ENCODE measurements at places on chromosomes 6 and 20. TPM values are rescaled to one million over a fixed set of nuclear protein-coding genes. Genes with fewer than 3 reads are reported as not detected.

GRCh38 chr20:35866418-35867202 lies 87.7 kb downstream of the SCAND1 start:
- DNase-seq = no peak

OSTM1 gene
- 25.9 TPM for total RNA-seq

DNA sequence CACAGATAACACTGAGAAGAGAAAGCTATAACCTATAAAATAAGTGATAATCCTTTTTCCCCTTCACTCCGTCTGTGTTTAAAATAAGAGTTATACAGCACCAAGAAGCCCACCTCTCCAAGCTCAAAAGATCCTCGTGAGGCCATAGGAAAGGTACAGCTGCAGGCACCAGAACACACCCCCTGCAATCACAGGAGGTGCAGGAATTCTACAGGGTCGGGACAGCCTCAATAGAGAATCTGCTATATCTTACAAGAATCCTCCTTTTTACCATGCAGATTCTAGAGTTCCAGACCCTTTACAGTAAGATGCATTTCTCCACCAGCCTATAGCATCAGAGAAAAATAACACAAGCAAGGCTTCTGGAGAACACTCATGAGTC lies 5.0 kb upstream of the ADGRF1 start:
- DNase-seq = no peak

DNA sequence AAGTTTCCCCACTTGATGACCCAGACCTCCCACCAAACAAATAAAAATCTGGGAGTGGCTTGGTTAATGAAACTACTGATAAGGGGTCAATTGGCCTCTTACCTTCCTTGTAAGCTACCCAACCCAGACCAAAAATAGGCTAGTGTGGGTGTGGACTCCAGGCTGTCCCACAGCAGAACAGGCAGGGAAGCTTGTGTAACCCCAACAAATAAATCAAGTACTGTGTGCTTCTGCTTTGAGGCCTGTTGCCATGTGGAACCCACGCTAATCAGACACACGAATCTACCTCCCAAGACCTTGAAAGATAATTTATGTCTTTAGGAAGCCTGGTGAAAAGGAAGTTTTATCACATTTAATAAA lies 33.7 kb upstream of the PAQR8 start:
- DNase-seq = no peak

CITED2 gene
- total RNA-seq = 16.3 TPM

DNA sequence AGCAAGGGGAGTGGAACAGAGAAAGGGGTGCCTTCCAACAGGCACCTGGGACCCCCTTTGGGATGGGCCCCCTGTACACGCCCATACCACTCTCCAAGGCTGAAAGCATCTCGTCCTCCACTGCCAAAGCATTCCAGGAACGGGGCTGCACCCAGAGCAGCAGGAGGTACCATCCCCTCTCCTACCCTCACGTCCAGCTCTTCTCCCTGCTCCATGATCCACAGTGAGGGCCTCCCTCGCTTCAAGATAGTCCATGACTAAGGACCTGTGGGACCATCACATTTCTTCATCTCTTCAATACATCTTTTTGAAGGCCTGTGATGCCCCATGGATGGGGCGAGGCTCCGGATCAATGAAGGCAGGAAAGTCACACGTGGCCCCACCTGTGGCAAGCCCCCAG lies 209.9 kb downstream of the ANKRD60 start:
- DNase-seq = no peak

GRCh38 chr6:18168264-18168663 lies 13.0 kb downstream of the KDM1B start:
- no peak for DNase-seq

GRCh38 chr6:168746013-168746412 lies 305.0 kb downstream of the SMOC2 start:
- no peak for DNase-seq

- DNase-seq = no peak
These were observed 17.5 kb downstream of the STXBP5 start for GRCh38 chr6:147221739-147222138.

GRCh38 chr6:154920495-154921200 lies 74.5 kb upstream of the TIAM2 start:
- DNase-seq = no peak

DNA sequence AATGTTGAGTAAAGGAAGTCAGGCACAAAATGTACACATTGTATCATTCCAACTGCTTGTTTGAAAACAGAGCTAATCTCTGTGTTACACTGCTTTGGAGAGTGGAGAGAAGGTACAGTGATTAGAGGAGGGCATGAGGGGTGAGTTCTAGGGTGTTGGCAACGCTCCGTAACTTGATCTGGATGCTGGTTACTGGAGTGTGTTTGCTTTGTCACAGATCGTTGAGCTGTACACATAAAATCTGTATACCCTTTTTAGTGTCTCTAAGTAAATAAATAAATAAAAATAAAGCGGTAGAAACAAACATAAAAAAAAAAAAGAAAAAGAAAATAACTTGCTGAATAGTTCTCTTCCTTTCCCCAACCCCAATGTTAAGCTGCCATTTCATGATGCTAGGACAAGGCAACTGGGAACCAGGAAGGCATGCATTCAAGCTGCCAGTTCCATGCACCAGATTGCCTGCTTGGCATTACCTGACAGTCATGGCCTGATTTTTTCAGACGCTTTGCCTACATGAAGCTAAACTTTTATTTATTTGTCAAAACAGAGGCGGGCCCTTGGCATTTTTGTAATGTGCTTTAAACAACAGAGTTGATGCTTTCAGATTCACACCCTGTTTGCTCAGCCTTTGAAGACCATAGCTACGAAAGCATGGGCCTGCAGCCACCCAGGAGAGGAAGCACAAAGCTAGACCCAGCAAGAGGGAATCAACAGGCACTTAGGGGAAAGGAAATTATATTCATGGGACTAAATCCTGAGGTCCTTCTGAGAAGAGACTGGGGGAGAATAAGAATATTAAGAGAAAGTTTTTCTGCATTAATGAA lies 21.2 kb downstream of the TNFRSF21 start:
- DNase-seq = no peak

PKIB gene
- total RNA-seq = 0.13 TPM

DNA sequence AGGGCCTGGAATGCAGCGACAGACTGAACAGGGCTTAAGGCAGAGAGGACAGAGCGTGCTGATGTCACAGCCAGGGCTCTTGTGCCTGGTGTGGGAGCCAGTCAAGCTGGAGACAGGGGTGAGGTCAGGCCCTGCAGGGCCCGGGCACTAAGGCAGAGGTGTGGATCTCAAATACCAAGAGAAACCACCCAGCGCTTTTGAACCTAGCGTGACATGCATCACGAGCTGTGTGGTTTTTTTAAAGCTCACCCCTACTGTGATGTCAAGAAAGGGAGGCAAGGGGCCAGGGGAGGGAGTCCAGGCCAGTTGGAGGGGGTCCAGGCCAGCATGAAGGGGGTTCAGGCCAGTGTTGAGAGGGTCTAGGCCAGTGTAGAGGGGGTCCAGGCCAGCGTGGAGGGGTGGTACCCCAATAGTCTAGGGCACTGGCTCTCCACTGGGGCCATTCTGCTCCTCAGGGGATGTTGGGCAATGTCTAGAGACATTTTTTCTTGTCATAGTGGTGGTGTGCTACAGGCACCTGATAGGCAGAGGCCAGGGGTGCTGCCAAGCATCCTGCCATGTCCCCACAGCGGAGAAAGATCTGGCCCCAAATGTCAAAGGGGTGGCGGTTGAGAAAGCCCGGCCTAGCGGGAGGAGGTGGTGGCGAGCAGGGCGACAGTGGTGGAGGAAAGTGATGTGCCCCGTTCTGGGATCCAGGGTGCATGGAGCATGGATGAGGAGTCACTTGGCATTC lies 42.6 kb downstream of the RBM38 start:
- DNase-seq = no peak

GRCh38 chr6:113414511-113414910 lies 442.6 kb upstream of the MARCKS start:
- DNase-seq = peak; percentile 80

GRCh38 chr20:51385646-51386530 lies 156.6 kb downstream of the NFATC2 start:
- peak; percentile 52 for DNase-seq

GRCh38 chr20:13868331-13868730 lies 83.5 kb downstream of the NDUFAF5 start:
- DNase-seq = no peak

NPEPL1 gene
- 17.6 TPM for total RNA-seq

SCUBE3 gene
- 0.76 TPM for total RNA-seq

- DNase-seq = no peak
These were observed 63.4 kb upstream of the BTN3A2 start for GRCh38 chr6:26301638-26302037.

- peak; percentile 84 for DNase-seq
These were observed 60.7 kb downstream of the TNFAIP3 start for GRCh38 chr6:137927777-137928218.

GRCh38 chr6:6987749-6988148 lies 120.0 kb upstream of the RREB1 start:
- DNase-seq = no peak

GRCh38 chr6:154127657-154128056 lies 88.6 kb downstream of the OPRM1 start:
- peak; percentile 9 for DNase-seq

DNA sequence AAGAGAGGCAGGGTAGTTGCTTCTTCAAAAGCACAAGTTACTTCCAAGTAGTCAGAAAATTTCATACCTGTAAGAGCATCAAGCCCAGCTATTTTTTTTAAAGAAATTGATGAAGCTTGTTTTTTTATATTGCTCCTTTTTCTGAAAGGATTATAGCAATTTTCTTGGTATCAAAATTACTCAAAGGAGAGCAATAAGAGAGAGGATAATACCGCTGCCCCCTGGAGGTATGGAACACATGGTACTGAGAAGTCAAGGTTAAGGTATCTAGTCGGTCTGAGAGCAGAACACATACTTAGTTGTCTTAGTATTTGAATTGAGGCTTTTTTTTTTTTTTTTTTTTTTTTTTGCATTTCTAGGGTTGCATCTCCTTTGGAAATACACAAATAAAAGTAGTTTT lies 59.4 kb downstream of the ADGRF5 start:
- DNase-seq = no peak

- DNase-seq = peak; percentile 20
These were observed at the start of gene PKHD1 for GRCh38 chr6:52087498-52087999. Gene PKHD1, minus strand, starts transcription at chr6:52087613. Its CDS starts 2,680 bp downstream, at chr6:52084933.

DNA sequence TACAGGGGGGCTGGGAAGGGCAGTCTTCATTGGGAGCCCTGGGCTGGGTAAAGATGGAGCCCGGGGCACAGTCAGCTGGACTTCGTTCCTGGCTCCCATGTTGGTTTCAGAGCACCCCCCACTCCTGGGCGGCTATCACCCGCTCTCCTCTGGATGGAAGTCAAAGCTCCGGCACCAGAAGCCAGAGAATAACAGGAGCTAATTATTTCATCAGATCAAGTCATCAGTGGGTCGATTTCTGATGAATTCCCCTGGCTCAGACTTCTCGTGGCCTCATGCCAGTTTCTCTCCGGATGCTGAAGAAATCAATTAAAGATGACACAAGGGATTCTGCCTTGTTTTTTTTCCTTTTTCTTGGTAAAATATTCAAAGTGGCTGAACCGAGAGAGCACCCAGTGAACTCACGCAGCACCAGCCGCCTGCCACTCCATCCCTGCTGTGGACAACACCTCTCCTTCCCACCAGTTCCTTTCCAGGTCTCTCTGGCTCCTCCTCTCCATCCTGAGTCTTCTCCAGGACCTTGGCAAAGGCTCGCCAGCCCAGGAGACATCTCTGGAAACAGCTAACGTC lies 22.5 kb downstream of the SULF2 start:
- DNase-seq = no peak

C2 gene
- total RNA-seq = not detected

GRCh38 chr6:119156757-119157505 lies 78.5 kb upstream of the FAM184A start:
- DNase-seq = no peak

DNA sequence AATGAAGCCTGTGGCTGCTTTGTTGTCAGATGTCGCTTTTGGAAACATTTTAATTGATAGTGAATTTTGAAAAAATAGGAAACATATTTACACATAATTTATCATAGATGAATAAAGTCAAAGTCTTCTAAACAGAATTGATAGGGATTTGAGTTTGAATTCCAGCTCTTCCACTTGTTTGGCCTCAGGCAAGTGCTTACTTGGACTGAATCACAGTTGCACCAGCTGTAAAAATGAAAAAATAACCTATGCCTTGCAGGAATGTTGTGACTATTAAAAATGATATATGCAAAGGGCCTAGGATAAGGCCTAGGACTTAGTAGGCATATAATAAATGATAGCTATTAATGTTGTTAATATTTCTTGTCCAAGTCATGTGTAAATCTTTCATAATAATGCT lies 618.5 kb upstream of the MMS22L start:
- no peak for DNase-seq

DNA sequence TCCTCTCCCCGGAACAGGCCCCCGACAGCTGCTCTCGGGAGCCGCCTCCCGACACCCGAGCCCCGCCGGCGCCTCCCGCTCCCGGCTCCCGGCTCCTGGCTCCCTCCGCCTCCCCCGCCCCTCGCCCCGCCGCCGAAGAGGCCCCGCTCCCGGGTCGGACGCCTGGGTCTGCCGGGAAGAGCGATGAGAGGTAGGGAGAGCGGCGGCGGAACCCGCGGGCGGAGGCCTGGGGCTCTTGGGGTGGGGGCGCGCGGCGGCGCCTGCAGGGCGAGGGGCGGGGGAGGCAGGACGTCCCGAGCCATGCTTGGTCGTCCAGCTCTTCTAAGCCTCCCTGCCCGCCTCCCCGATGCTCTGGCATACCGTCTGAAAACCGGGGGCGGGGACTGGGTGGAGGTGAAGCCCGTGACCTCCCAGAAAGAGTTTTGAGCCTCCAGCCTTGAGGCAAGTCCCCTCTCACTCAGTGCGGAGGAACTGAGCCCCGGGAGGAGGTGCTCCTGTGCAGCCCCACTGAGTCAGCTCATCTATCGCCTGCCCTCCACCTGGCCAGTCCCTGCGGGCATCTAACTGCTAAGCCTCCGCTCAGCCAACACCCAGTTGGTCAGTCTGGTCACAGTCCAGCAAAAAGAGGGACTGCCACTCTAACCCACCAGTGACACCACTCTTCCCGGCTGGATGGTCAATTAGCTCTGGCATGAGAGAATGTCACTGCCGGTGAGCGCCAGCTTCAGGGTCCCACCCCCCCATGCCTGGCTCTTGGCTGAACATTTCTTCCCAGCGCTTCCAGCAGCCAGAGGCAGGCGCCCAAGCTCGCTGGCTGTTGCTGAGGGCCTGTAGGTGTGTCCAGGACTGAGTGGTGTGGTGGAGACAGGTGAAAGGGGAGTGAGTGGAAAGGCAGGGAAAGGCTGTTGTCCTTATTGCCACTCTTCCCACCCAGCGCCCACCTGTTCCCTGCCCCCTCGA lies 482 bp downstream of the DDR1 start:
- no peak for DNase-seq

GRCh38 chr6:147531321-147531720 lies 22.8 kb downstream of the SAMD5 start:
- no peak for DNase-seq

GRCh38 chr6:88441346-88441745 lies 275.2 kb upstream of the CNR1 start:
- no peak for DNase-seq

DNA sequence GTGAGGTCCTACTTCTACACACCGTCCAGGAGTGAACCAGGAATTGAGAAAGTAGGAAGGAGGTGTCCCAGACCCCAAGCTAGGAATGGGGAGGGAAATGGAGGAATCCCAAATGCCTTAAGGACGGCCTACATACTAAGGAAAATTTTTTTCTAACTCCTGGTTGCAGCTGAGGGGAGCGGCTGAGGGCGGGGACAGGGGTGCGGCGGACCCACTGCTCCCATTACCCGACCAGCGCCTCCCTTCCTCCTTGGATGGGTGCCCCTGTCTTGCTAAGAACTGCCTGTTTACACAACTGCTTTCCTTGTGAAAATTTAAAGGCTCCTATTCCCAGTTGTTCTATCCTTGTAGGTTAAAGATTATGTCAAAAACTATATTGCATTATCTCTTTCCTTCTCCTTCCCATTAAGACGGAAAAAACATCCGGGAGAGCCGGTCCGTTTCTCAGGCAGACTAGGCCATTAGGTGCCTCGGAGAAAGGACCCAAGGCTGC lies 699 bp upstream of the HSPA1B start:
- no peak for DNase-seq

GRCh38 chr6:163970846-163971564 lies 556.5 kb downstream of the QKI start:
- no peak for DNase-seq
